ENCODE measurements at places on chromosomes 1 and 21.

DNA sequence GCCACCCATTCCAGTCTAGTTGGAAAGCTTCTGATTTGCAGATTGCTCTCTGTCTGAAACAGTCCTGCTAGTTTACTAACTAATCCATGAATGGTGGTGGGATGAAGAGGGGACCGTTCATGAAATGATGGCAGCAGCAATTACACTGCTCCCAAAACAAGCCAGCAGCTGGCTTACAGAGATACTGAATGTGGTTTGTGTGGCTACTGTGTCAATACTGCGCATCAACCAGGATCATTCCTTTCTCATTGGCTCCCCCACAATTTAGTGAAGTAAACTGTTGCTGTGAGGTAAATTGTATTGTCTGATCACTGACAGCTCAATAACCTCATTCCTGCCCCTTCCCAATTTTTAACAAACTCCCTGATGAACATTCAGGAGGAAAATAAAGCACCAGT is 191.3 kb upstream of the LMO4 start:
- DNase-seq = no peak

- DNase-seq = no peak
Observed at GRCh38 chr1:54998677-54999076, at the start of gene BSND. Gene BSND (plus strand): TSS chr1:54998933. CDS start chr1:54999187, 254 bp downstream.

DNA sequence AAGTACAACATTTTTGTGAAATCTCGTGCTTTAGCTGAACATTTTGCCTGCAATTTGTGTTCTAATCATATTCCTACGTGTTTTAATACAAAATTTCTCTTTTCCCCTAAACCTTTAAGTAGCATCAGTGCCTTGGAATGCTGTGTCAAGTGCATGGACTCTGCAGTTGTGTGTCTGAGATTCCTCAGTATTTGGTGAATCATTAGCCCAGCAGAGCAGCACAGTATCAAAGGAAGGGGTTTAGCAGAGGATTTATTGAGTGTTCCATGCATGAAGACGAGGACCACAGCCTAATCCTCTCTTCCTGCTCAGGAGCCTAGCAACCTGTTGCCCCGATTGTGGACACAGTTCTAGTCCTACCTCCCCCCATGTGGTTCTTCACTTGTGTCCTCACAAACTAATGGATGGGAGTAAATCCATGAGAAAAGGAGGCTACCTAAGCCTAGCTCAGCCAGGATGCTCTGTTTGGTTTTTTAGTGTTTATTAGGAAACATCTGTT is 29.3 kb upstream of the PCP4 start:
- DNase-seq = no peak

GRCh38 chr1:185500001-185500626 is 183.1 kb upstream of the IVNS1ABP start:
- no peak for DNase-seq

- no peak for DNase-seq
Observed at GRCh38 chr1:226877669-226878068, 7.3 kb downstream of the PSEN2 start.

DNA sequence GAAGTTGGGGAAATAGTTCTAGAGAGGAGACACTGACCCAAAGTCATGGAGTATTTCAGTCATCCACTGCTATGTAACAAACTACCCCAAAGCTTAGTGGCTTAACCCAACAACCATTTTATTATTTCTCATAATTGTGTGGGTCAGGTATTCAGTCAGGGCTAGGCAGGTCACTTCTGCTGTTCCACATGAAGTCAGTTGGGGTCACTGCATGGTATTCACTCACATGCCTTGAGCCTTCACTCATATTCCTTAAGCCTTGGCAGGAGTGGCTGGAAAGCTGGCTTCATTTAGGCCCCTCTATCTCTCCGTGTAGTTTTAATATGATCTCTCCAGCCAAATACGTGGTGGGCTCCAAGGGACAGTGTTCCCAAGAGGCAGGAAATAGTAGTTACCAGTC is 17.5 kb upstream of the RNF11 start:
- no peak for DNase-seq

DNA sequence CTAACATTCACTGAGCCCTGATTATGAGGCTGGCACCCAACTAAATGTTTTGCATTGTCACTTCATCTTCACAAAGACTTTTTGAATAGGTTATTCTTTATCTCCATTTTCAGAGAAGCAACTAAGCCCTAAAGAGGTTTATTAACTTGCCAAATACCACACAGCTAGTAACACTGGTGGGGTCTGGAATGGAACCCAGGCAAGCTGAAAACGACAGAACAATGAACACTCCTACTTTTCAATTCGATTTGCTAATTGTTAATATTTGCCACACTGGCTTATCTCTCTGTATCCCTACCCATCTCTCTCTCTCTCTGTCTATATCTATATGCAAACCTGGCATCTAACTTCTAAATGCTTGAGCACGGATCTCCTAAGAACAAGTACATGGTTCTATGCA is 40.6 kb downstream of the MRPL39 start:
- DNase-seq = no peak

GRCh38 chr1:26996665-26997064 is 3.2 kb downstream of the TRNP1 start:
- no peak for DNase-seq

DNA sequence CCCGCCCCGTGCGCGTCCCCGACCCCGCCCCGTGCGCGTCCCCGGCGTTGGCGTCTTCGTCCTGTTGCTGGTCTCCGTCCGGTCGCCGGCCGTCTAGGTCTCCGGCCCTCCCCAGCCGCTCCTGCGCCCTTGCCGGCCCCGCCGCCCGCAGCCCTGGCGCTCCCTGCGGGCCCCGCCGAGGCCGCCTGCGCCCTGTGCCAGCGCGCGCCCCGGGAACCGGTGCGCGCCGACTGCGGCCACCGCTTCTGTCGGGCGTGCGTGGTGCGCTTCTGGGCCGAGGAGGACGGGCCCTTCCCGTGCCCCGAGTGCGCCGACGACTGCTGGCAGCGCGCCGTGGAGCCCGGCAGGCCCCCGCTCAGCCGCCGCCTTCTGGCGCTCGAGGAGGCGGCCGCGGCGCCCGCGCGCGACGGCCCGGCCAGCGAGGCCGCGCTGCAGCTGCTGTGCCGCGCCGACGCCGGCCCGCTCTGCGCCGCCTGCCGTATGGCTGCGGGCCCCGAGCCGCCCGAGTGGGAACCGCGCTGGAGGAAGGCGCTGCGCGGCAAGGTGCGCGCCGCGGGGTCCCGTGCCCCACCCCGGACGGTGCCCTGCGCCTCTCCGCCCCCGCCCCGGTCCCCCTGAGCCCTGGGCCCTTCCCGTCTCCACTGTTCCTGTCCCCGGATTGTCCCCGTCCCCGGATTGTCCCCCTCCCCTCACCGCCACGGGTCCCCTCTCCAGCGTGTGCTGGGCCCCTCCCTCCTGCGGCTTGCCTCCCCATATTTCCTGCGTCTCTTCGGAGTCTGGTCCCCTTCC is at the start of gene RNF187:
RNF187 (plus strand) TSS at position 47 of the 789 bp plus-strand sequence.
- peak; percentile 59 for DNase-seq

- no peak for DNase-seq
Observed at GRCh38 chr21:37195059-37195458, 72.1 kb downstream of the VPS26C start.

DNA sequence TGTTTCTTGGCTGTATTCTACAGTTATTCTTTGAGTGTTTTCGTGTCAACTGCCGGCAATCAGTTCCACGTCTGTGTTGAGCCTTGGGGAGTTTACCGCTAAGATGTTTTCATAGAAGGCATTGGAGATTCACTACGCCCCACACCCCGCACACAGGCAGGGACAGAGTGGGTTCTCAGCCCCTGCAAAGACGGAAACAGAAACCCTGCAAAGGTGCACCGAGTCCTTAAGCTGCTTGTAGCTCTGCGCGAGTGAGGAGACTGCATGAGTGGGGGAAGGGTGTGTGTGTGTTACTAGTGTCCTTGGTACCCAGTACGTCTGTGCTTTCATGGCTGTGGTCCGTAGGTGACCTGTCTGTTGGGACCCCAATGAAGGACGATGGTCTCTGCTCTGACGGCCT is 1.9 kb downstream of the LHX4 start:
- DNase-seq = no peak

DNA sequence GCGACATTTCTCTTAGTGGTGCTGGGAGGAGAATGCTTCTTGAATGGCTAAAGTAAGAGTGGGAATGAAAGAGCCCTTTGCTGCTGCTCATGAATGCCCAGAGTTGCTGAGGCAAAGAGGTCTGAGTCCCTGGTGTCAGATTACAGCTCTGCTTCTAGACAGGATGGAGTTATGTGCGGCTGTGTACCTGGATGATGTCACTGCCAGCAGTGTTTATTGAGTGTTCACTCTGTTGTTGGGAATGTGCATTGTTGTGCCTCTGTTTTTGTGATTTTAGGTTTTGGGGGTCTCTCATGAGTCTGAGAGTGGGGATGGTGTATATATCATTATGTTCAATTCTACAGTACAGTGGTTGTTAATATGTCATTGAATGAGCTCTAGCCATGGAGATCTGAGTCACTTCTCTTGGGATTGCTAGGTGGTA is 2.7 kb downstream of the CDC14A start:
- no peak for DNase-seq

- DNase-seq = no peak
Observed at GRCh38 chr1:86756062-86756406, 51.7 kb downstream of the SH3GLB1 start.

GRCh38 chr1:185292237-185292636 is 24.8 kb downstream of the IVNS1ABP start:
- DNase-seq = no peak

DNA sequence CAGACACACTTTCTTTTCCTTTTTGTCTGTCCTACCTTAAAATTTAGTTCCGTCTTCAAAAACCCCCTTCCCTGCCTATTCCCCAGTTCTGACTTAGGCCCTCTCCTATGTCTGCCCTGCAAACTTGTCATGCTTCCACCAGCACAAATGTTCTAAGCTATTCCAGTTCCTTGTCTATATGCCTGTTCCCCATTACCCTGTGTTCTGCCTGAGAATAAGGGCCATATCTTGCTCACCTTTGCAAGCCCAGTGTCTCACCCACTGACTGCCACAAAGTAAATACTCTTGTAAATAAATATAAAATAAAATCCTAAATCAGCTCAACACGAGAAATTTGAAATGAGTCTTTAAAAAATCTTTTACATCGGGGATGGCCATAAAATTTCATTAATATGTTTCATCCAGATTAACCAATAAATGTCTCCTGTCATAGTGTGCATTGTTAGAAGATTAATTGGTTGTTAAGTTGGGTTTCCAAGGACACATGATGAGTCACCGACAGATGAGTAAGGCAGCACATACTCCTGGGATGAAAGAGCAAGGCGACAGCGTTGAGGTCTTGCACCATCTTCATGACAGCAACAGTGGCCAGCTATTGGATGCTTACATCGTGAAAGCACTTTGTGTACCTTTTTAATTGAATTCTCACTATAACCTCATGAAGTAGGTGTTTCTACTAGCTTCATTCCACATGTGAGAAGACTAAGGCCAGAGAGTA is 92.6 kb upstream of the NGF start:
- DNase-seq = no peak

DNA sequence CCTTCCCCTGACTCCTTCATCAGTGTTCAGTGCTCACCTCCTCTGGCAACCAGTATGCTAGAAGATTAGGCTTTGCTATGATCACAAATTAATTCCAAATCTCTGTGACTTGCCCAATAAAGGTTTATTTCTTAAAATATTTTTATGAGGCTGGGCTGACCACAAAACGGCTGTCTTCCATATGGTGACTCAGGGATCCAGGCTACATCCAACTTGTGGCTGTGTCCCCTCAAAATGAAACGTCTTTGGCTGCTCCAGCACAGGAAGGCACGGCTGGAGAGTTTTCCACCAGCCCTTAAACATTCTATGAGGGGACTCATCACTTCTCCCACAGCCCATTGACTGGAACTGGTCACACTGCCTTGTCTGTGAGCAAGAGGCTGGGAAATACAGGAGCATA is 131.5 kb downstream of the HUNK start:
- no peak for DNase-seq

GRCh38 chr1:95117207-95118066 is at the start of gene TLCD4:
Gene TLCD4 (plus strand): TSS chr1:95117355. CDS start chr1:95143902, 26,547 bp downstream.
- peak; percentile 80 for DNase-seq

GRCh38 chr1:154270833-154271232 is 1.6 kb upstream of the HAX1 start:
- no peak for DNase-seq

GRCh38 chr1:232686346-232686745 is 56.4 kb upstream of the SIPA1L2 start:
- no peak for DNase-seq

- DNase-seq = no peak
Observed at GRCh38 chr1:15418806-15419515, 9.3 kb downstream of the EFHD2 start.

DNA sequence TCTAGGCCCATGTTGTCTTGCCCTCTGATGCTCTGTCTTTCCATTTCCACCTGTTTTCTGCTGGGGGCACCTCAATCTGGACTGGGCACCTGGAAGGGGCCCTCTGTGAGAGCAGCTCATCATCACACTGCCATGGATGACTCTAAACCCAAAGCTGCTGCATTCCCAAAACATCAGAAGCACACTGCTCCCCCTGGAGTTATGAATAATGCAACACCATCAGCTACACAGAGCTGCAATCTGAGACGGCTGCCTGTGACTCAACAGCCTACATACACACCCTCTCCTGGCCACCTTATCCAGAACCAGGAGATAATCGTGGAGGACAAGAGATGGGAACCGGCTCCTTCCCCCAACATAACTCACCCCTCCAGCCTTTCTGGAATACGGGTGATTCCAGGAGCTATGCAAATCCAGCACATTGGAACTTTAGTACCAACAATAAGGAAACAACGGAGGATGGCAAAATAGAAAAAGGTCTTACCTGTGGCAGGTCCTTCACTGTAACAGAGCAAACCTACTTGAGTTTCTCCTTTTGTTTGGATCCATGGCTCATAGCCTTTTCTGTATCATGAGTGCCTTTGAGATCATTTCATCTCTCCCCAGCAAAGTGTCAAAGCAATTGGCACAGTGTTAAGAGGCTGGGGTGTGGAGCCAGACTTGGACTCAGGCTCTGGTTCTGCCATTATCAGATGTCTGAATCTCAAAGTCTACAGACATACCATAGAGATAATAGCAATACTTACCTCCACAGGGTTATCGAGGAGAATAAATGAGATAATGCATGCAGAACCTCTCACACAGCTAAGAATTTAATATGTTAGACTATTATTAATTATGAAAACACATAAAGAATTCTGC is 29.3 kb downstream of the AK2 start:
- no peak for DNase-seq

GRCh38 chr21:45745256-45745655 is 101.7 kb downstream of the PCBP3 start:
- DNase-seq = no peak
